Kidney glomerular epithelial cell (primary cell): ENCODE measurements at places on chromosomes 13 and 19.

DNA sequence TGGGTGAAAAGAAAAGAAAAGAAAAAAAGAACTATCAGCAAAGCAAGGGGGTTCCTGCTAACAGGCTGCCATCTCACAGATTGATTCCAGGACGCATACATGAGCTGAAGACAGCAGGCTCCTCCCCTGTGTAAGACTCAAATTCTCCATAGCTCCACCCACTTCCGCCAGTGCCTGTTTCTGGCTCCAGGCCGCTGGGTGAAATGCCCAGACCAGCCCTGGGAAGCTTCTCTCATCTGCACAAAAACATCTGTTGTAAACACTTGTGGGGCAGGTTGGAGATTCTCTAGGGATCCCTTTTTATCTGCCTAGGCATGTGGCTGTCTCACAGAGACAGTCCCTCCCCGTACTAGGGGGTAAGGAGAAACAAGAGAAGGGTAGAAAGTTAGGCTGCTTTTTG lies 1054.4 kb upstream of the SPRY2 start:
- no peak for DNase-seq

GRCh38 chr13:38008636-38009035 lies 139.1 kb upstream of the TRPC4 start:
- DNase-seq = no peak

DNA sequence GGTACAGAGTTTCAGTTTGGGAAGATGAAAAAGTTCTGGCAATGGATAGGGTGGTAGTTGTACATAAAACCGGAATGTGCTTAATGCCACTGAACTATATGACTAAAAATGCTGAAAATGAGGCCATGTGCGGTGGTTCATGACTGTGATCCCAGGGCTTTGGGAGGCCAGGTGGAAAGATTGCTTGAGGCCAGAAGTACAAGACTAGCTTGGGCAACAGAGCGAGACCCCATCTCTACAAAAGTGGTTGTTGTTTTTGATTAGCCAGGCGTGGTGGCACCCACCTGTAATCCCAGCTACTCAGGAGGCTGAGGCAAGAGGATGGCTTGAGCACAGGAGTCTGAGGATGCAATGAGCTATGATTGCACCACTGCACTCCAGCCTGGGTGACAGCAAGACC lies 12.8 kb downstream of the SMAD9 start:
- no peak for DNase-seq

GRCh38 chr19:53671663-53672062 lies 39.9 kb downstream of the DPRX start:
- DNase-seq = no peak

DNA sequence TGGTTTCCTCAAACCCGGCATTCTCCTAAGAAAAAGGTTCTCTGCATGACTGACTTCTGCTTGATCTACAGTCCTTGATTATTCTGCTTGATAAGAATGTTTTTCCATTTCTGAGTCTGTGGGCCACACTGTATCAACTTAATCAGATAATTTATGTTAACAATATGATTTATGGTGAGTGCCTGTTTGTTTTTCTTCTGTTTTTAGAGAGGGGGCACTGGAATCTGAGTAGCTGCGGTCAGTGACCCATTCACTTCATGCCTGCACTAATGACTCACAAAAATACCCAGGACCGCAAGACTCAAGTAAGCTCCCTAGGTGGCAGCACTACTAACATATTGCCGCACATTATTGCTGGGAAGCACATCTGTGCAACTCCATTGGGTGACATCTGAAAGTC lies 542.3 kb upstream of the ATXN8OS start:
- DNase-seq = peak; percentile 94
